ENCODE measurements at places on chromosomes 7 and 10.
A peak's percentile ranks its signal among the peaks of the same experiment; 100 is the strongest.

DNA sequence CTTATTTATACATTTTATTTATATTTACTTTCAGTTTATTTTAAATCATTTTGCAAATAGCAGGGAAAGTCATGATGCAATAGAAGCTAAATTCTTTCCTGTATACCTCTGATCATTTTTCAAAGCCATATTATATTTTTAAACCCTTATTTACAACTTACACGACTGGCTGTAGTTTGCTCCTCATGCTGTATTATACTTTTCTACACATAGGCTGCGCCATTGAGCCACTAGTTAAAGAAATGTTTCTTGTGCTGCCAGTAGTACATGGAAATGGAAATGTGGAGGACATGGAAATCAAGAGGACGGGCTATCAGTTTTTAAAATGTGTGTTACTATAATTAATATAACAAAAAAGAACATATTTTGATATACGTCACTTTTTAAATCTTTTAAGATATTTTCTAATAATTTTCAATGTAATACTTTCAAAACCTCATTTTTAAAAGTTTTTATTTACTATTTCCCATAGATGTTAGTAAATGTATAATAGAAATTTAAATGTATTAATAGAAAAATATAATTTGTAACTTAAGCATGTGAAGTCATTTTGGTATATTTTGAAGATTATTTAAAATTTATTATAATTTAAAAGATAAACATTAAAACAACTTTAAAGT is 118.5 kb downstream of the VTI1A start:
- DNase-seq, result peak; percentile 62

DNA sequence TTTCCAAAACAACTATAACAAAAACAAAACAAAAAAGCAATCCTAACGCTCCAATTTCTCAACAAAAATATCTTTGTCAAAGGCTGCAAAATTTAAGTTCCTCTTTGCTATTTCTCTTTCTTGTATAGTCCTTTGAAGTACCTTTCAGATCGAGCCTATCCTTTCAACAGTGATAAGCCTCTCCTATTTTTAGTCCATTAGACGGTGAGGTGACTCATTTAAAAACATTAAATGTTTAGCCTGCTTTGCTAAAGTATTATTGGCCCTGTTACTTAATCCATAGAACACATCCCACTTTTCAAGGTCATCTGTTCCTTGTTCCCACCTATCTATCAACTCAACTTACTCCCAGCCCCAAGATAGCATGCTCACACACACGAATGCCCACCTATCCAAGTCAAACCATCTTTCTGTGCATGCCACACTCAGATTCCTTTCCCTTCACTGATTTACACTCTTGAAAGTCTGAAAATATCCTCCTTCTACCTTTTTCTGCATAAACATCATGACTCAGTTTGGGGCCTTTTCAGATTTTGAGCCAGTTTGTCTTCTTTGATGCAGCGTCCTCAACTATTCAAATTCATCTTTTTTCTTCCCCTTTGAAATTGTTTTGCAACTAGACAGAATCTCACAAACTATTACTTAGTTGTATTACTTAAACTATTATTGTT is 224.9 kb upstream of the TMEM229A start:
- no peak for DNase-seq

- DNase-seq, result no peak
Measured at GRCh38 chr7:143379611-143380259, 1.4 kb upstream of the ZYX start.

DNA sequence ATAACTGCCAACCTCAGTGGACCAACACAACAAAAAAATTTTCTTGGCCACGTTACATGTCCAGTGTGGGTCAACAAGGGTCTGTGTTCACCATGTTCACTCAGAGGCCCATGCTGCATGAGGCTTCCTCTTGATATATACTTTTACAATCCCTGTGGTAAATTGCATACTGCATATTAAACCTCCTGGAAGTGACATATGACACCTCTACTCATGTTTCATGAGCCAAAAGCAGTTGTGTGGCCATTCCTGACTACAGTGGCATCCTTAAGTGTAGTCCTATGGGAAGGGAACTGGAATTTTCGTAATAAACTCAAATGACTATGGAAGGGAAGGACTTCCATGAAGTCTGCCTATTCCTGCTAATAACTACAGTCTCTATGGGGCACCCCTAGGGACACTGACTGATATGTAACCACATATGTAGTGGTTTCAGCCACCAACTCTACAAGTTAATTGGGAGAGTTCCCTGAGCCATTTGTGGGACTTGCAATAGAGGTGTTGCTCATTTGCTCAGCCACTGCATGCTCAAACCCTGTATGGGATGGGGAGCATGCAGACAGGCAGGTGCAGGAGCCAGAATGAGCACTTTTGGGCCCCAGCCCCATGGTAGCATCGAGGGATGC is 9.7 kb downstream of the DYNC1I1 start:
- DNase-seq, result no peak

DNA sequence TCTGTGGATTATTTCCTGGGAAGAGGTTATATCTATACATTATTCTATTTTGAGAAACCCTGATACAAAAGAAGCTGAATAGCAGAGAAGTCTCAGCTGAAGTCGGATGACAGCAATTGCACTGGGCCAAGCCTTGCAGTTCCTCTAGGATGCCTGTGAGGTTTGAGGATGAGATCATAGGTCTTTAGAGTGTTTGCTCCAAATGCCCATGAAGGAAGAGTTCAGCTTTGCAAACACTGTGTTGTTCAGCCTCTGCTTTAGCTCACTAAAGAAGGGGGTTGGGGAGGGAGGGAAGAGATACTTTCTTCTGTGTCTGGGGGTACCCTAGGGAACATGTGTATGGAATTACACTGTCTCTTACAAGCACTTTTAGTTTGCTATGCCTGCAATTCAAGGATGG is 282.5 kb upstream of the NRP1 start:
- DNase-seq, result no peak

- no peak for DNase-seq
Measured at GRCh38 chr7:75955331-75955955, 39.0 kb downstream of the TMEM120A start.

DNA sequence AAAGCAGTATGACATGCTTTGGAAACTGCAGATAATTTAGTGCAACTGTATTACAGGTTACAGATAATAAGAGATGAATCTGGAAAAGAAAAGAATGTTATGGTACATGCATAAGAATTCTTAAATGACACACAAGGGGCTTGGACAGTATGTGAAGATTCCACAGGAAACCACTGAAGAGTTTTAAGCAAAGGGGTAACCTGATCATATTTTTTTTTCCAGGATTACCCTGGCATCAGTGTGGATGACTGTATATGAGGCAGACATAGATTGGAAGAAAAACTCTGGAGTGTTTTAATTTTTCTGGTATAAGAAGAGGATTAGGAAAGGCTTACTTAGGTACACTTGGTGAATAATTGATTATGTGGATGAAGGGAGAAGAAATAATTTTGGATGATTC is 8.1 kb downstream of the TFPI2 start:
- DNase-seq, result no peak

DNA sequence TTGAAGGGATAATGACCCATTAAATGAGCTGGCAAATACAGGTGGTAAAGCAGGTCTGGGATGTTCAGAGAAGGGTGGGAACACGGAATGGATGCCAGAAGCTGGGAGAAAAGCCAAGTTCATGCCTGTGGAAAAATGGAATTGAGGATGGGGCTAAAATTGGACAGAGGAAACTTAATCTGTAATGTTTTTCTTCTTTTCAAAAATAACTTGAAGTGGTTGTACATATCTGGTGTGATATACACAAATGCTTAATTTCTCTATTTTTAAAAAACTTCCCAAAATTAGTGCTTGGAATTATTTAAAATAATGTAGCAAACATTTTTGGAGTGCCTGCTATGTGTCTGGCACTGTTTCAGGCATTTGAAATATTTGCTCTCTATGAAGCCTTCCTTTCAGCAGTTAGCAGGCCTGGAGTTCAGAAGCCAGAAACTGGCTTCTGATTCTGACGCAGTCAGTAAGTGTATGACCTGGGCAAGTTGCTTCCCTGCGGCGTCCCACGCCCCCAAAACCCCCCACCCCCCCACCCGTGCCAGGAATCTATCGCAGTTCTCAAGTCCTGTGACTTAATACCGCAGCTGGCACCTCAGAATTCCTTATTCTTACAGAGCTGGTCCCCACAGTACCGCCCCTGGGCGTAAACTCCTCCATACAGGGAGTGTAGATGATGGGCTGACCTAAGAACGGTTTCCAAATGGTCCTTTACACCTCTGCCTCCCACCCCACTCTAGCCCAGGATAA is 828 bp upstream of the MALSU1 start:
- no peak for DNase-seq
